ENCODE measurements at places on chromosomes 13 and 19.
A peak's percentile ranks its signal among the peaks of the same experiment; 100 is the strongest.

GRCh38 chr13:95677564-95678266, 776 bp downstream of the DNAJC3 start:
- DNase-seq = no peak

GRCh38 chr13:98504371-98504963, 72.4 kb downstream of the STK24 start:
- DNase-seq = no peak

GRCh38 chr19:51219971-51220370, 4.9 kb upstream of the CD33 start:
- no peak for DNase-seq

DNA sequence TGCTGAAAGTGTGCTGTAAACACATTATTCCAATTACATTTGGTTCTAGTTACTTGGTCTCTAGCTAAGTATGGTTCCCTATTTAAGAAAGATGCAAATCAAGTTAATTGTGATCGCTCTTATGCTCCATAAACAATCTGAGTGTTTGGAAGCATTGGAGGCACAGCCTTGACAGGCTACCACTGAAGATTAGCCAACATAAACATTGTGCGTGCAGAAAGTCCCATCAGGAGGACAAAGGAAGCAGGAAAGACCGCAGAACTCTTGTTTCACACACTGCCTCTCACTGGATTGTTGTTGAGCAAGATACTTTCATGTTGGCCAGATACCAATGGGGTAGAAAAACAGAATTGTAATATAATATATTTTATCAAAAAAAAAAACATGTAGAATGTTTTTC, 814.4 kb downstream of the EFNB2 start:
- no peak for DNase-seq

DNA sequence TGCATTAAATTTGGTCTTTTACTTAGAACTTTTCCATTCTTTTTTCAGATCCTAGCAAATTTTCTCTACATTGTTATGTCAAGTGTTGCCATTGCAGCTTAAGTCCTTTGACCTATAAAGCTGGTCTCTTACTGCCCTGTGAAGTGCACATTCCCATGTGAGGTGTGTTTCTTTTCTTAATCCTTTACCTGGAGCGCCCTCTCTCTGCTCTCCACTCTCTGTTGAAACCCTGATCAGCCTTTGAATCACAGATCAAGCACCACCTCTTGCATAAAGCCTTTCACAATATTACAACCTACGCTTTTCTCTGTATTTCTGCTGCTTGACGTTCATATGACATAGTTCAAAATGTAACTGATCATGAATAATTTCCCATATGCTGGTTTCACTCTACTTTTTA, 84.8 kb downstream of the PCDH17 start:
- DNase-seq = no peak

GRCh38 chr13:43567608-43568007, 219.2 kb downstream of the ENOX1 start:
- no peak for DNase-seq

- DNase-seq = no peak
Measured at GRCh38 chr13:36432106-36432544, at the start of gene CCNA1. CCNA1 (plus strand) TSS chr13:36432495; CDS start chr13:36433057, 562 bp downstream.

GRCh38 chr13:78067290-78067689, 148.7 kb upstream of the EDNRB start:
- DNase-seq = no peak

DNA sequence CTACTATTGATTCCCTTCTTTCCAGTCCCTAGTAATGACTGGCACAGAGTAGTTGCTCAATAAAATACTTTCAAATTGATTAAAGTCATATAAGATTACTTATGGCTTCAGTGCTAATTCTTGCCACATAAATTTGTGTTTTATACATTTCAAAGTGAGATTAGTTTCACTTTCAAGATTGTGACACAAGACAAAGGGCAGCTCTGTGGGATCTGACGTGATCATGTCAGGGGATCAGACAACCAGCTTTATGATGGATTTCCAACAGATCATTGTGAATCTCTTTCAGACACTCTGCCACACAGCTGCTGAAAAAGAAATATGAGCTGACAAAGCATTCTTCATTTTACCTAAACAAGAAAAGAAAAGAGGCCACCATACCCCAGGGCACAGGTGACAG, 73.4 kb upstream of the POMP start:
- DNase-seq = peak; percentile 17

DNA sequence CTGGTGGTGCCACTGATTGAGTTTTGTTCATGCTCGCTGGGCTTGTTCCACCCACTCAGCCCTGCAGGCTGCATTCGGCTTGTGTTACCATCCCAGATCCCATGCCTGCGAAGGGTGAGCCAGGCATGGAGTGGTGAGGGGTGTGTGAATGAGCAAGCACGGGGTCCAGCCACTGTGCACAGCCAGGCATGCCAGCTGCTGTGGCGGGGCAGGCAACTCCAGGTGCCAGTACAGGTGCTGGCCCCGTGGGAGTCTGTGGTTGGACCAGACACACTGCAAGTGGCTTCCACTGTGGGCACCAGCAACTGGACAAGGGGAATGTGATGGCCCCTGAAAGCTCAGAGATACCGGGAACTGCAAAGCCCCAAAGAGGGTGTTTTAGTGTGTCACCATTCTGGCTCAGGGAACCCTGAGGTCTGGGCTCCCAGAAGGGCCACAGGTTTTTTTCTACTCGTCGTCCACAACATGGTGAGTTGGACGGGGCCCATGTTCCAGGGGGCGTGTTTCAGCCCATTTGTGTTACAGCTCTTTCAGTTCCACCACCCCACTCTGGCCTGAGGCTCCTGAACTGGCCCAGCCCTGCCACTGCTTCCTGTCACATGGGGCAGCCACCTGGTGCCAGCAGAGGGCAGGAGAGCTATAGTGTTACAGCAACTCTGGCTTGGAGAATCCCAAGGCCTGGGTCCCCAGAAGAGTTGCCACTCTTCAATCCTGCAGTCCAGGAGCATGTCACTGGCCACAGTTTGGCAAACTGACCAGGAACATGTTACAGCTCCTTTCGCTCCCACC, 217.0 kb upstream of the OBI1 start:
- no peak for DNase-seq

DNA sequence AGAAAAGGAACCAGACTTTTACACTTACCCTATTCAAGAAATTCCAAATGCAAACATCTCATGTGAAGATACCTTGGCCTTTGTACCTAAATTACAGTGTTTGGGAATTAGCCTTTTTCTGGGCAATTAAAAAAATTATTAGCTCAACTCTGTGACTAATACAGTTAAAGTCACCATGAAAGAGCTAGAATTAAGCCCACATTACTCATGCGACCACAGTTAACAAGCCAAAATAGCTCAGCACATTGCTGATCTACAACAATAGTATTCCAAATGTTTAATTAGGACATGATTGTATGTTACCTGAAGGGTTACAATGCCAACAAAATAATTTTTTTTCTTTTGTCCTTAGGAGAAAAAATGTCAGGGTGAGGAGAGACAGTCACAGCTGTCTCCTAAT, 263.6 kb upstream of the GPC6 start:
- DNase-seq = no peak

DNA sequence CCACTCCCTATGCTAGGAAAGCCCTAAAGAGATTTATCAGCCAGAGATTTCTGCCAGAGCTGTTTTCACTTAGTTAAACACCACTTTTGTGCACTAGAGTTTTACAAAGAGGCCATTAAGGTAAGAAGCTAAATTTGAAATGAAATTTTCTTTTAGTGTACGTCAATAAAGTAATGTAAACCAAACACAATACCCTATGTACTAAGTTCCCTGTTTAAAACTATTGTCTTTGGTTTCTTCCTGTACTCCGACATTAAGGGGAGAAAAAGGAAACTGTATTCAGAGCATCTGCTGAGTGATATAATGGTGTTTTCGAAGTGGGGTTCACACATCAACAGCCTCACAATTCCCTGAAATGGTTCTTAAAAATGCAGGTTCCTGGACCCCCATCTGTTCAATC, 40.7 kb upstream of the STARD13 start:
- no peak for DNase-seq

- DNase-seq = no peak
Measured at GRCh38 chr13:29943273-29943672, 92.9 kb upstream of the UBL3 start.

- DNase-seq = peak; percentile 76
Measured at GRCh38 chr19:47391510-47392223, 27.7 kb downstream of the MEIS3 start.

GRCh38 chr13:40116008-40116407, 460.5 kb downstream of the COG6 start:
- DNase-seq = no peak

- DNase-seq = no peak
Measured at GRCh38 chr13:113083402-113084061, 22.1 kb upstream of the F7 start.

- DNase-seq = no peak
Measured at GRCh38 chr19:28487999-28488398, 725.0 kb downstream of the UQCRFS1 start.

- DNase-seq = no peak
Measured at GRCh38 chr19:6091771-6092291, 18.5 kb downstream of the RFX2 start.

GRCh38 chr13:35594096-35594495, 117.6 kb upstream of the MAB21L1 start:
- no peak for DNase-seq

DNA sequence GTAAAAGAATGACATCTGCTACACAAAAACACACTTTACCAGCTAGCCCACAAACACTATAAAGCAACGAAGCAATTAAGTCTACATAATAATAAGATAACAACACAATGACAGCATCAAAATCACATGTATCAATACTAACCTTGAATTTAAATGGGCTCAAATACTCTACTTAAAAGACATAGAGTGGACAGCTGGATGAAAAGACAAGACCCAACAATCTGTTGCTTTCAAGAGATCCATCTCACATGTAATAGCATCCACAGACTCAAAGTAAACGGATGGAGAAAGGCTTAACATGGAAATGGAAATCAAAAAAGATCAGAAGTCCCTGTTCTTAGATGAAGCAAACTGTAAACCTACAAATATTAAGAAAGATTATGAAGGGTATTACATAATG, 2175.9 kb downstream of the PCDH9 start:
- DNase-seq = no peak

- peak; percentile 75 for DNase-seq
Measured at GRCh38 chr19:45558399-45558878, 26.2 kb downstream of the OPA3 start.

DNA sequence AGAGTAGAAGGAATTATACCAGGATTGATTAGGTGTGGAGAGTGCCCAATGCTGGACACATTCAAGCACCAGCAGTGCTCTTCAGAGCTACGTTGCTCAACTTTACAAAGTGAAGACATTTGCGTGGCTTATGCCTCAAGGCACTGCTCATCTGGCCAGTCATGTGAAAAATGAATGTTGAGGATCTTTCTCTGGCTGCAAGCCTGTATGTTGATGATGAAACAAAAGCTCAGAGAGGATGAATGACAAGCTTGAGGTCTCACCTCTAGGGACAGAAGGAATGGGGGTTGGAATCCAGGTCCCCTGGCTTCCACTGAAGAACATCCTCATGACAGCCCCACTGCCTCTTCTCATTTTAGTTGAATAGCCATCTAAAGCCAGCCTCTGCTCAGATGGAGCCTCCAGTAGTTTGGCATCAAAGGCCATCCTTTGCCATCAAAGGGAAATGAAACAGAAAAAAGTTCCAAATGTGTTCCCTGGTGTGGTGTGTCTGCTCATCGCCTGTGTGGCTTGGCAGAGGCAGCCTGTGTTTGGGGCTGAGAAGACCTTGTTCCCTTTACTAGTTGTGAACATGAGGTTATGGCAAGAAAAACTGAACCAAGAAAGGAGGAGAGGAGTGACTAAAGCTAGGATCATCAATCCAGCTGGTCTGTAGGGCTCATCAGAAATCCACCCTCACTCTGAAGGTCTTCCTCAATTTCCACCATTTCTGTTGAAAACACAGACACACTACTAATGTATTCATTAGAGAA, 114.0 kb upstream of the KL start:
- DNase-seq = no peak

- no peak for DNase-seq
Measured at GRCh38 chr13:46520166-46520565, 32.8 kb upstream of the LRCH1 start.

DNA sequence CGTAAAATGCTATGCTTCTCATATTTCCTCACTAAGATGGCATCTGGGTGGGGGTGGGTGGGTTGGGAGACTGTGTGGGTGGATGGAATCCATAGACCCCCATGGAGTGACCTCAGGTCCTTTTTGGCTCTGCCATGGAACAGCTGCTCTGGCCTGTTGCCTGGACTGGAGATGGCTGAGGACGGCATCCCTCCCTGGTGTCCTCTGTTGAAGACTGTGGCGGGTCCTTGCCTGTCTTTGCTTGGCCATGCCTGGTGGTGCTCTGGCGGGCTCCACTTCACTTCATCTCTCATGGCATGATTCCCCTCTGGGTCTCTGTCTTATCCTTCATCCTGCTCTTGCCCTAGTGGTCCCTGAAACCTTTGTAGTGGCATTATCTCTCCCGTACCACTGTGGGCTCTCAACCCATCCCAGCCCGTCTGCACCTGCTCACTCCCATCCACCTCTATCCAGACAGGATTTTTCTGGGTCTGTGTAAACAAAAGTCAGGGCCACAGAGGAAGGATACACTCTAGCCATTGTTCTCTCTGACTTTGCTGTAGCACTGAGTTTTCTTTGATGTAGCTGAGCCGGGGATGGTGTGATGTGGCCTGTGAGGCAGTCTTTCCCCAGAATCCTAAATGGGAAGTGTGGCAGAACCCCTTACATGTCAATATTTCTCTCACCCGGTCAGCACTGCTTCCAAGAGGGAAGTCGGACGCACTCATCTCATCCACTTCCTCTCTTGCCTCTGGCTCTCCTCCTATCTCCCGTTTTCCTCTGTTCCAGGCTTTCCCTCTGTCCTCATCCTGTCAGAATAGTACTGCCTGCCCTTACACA, 36.1 kb downstream of the WDFY2 start:
- DNase-seq = no peak

GRCh38 chr19:8592231-8593009, 15.2 kb upstream of the MYO1F start:
- peak; percentile 95 for DNase-seq

GRCh38 chr19:56098731-56099568, 22.1 kb downstream of the ZNF787 start:
- no peak for DNase-seq

DNA sequence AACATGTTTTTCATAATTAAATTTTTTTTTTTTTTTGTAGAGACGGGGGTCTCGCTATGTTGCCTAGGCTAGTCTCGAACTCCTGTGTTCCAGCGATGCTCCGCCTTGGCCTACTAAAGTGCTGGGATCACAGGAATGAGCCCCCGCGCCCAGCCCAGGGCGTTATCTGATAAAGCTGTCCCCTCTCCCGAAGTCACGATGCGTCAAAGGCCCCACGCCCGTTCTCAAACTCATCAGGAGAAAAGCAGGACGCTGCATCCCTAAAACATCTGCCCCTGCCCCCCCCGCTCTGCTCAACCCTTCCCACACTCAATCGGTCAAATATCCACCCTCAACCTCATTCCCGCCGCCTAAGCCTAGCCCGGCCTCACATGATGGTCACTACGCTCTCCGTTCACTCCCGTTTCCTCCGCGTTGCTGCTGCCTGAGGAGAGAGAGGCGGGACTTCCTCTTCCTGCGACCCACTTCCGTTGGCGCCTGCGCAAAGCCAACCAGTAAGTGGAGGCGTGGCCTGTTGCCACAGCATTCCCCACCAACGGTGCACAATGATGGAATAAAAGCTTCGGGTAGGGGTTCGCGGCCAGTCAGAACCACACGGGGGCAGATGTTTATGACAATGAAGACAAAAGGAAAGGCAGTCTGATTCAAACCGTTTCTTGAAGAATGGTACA, at the start of gene SNRPD2:
Gene SNRPD2 (minus strand): TSS at position 438 of the 671 bp plus-strand sequence. CDS start 65 bp downstream, at position 373.
- peak; percentile 90 for DNase-seq
